ENCODE measurements at places on chromosomes 2 and 18.

- no peak for DNase-seq
Observed at GRCh38 chr2:156490466-156490840, 54.3 kb downstream of the GPD2 start.

GRCh38 chr2:203328760-203329540 lies 756 bp downstream of the ABI2 start:
- peak; percentile 76 for DNase-seq

DNA sequence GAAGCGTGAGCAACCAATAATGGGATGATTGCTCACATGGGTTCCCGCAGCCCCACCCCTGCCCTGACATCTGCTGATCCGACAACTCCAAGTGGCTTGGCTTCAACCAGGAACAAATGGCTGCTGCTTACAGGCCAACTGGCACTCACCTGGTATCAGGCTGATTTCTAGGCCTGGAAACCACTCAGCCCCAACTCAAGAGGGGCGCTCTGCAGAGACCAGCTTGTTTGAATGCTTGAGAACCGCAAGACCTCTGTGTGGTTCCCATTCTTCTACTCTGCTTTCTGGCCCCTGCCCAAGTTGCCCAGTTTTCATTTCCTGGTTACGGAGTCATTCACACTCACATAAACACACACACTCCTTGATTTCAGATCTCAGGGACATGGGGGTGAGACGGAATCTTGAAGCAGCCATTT lies 52.0 kb downstream of the TNP1 start:
- DNase-seq, result no peak

DNA sequence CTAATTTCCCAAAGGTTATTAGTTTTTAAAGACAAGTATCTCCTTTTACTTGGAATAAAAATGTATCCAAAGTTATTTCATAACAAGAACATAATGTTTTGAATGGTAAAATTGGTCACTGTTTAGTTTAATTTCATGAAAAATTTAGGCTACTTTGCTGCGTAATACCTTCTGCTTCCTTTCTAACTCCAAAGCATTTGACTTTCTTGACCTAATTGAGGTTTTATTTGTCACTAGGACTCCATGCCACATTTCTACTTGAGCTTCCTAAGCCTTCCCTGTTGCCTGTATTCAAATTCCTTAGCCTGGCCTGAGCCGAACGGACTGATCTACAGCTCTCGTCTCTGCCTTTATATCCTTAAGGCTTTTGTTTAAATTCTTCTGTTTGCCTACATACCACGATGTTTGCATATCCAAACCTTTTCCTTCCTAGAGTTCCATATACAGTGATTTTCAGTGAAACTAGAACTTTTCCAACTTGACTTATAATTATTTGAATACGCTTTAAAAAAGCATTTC lies 25.1 kb downstream of the ARMC9 start:
- DNase-seq, result no peak

- no peak for DNase-seq
Observed at GRCh38 chr2:185466915-185467314, 271.7 kb upstream of the FSIP2 start.

DNA sequence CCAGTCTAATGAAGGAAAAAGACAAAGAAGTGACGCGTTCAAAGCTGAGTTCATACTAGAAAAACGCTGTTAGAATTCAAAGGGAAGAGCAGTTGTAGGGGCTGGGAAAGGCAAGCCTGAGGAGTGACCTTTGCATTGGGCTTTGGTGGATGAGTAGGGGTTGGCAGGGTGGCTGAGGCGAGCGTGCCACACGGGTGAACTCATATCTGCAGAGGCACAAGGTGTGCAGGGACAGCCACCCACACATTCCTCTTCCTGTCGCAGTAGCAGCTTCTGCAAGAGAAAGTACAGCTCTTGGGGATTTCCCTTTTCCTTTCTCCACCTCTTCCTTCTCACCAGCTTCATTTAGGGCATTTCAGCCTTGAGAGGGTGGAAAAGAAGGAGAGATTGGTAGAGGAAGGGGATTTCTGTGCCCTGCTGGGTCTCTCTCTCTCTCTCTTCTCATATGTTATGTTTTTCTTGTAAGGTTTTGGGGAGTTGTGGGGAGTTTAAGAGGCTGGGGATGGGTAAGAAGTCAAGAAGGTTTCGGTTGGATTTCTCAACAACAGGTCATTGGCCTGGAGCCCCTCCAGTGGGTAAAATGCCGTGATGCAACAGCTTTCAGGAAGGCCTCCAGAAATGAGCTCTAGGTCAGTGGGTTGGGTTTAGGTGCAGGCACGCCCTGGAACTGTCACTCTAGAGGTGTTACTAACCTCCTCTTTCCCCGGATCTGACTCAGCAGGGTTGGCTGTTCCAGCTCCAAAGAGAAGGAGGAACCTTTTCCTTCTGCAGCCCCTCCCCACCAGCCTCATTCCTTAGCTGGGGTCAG lies 40.1 kb downstream of the ODC1 start:
- DNase-seq, result peak; percentile 74

DNA sequence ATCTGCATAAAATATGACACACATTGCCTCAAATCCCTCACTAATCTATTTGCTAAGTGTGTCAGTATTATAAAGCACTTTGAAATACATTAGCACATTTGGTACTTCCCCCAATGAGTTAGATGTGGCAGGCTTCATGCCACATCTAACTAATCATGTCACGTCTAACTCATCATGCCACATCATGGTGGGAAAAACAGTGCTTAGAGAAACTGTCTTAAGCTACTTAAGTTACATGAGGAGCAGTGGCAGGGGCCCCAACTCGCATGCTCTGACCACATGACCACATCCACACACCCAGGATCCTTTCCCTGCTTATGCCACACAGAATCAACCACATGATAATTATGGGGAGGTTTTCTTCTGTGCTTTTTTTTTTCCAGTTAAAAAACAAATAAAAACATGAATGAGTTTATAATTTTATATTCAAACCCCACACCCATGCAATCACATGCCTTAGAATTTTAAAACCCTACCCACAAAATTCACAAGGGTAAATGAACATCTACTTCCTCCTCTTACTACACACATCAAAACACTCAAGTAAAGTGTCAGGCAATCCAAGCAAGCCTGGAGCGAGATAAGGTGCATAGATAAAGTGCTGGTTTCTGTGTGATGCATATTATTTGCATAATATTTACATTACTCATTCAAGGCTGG lies 1.6 kb downstream of the ABCA12 start:
- DNase-seq, result no peak

- DNase-seq, result no peak
Observed at GRCh38 chr18:55375930-55376329, 212.1 kb downstream of the TCF4 start.

DNA sequence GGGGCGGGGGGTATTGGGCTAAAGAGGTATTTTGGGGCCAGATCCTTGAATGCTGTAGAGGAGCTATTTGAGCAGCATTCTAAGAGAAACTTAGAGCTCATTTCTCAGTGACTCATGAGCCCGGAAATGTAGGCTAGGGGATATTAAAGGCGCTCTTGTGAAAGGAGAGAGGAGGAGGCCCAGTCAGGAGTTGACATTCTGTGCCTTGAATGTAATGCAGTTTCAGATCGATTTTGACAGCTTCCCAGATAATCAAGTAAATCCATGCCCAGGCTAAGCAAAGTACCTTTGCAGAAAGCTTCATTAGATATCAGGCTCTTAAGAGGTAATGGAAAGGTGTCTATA lies 1.5 kb downstream of the CAB39 start:
- peak; percentile 60 for DNase-seq

DNA sequence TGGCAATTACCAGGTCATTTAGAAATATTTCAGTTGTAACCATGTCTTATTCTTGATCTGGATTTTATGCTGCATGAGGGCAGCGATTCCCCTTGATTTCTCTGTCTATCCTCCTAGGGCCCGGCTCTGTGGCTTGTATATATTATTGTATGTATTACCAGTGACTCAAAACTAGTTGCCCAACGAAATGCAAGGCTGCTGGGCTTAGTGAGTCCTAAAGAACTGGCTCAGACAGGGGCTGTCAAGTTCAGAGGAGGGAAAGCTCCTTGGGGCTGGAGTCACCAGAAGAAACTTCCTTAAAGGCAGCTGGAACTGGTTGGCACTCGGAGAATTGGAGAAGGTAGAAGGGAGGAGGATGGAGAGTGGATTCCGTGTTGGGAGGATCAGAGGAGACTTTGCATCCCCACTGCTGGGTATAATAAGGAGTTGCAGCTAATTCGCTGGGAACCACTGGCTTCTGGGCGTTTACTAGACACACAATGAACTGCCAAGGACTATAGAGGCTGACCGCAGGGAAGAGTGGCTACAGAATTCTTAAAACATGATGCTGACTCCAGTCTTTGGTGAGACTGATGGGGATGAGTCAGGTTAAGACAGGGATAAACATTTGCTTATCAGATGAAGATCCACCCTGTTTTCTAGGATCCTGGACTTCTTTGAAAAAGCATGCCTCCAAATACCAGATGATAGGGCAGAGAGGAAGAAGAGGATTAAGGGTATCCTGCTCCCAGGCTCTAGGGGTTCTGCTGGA lies 104.3 kb downstream of the PRKCE start:
- no peak for DNase-seq

GRCh38 chr2:223197046-223197445 lies 145.1 kb downstream of the KCNE4 start:
- DNase-seq, result no peak

GRCh38 chr2:133508546-133509165 lies 59.6 kb downstream of the NCKAP5 start:
- DNase-seq, result no peak

- DNase-seq, result no peak
Observed at GRCh38 chr2:158969162-158969714, 798 bp downstream of the TANC1 start.

- no peak for DNase-seq
Observed at GRCh38 chr2:58289029-58289428, 47.9 kb upstream of the FANCL start.

- no peak for DNase-seq
Observed at GRCh38 chr2:159148901-159149300, 137.6 kb downstream of the WDSUB1 start.

GRCh38 chr2:196959281-196959680 lies 32.8 kb upstream of the PGAP1 start:
- no peak for DNase-seq

GRCh38 chr2:5453220-5454050 lies 238.7 kb upstream of the SOX11 start:
- no peak for DNase-seq

DNA sequence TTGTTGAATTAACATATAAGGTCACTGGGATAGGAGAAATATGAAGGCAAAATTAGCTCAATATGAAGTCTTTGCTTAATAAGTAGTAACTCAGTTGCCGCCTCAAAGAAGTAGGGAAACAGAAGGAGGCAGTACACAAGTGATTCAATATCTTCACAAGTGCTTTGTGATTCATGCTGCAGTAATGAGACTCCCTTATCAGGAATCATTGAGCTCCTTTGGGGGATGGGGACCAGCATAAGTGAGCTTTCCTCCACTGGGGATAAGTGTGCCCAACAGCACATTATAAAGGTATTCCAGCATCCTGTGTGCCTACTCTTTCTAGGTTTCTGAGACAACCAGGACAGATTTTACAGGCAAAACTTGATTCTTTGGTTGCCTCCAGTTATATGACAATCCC lies 323.4 kb upstream of the UBE2E3 start:
- no peak for DNase-seq

- DNase-seq, result peak; percentile 74
Observed at GRCh38 chr18:48931680-48932461, 18.9 kb downstream of the SMAD7 start.

GRCh38 chr2:240156435-240157146 lies 16.1 kb upstream of the OTOS start:
- DNase-seq, result no peak

DNA sequence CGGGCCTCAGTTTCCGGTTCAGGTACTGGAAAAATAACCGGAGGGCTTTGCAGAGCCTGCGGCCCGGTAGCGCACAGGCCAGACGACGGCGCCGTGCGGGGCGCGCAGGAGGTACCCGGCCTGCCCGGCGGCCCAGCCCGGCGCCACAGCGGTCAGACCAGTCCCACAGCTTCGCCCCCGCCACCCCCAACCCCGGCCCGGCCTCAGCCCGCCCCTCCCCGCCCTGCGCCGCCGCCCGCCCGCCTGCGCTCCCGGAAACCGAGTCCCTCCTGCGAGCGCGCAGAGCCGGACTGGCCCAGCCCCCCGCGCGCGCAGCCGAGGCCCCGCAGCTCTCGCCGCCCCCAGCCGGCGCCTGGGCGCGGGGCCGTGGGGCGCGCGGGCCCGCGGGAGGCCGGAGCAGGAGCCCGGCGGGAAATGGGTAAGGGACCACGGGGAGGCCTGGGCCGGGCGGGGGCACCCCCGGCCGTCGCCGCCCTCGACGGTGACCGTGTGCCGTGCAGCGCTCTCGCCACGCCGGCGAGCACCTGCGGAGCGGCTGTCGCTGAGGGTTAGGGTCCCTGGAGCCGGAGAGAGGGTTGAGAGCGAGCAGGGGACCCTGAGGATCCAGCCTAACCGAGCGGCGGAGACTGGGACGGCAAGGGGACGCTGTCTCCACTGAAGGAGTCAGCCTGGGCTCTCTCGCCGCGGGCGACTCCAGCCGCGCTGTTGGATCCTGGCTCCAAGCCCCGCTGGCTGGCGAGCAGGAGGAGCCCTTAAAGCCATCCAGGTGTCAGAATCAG lies 16.5 kb upstream of the PSD4 start:
- DNase-seq, result peak; percentile 67

GRCh38 chr2:73963385-73964120 lies 21.2 kb upstream of the TET3 start:
- DNase-seq, result peak; percentile 55

DNA sequence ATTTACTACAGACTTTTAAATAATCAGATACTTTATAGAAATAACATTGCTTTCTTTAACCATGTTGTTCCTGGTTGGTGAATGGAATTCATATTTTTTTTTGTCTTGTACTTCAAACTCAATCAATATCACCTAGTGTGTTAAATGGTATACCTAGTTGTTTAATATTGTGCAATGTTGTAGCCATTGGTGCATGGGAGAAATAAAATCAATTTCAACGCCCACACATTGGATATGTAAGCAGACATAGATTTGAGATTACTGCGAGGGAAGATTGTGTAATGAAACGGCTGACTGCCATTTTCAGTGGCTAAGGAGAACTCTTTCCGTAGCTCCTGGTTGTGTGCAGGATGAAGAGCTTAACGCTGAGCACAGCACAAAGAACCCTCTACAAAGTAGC lies 626.1 kb downstream of the TMEM182 start:
- no peak for DNase-seq

- DNase-seq, result no peak
Observed at GRCh38 chr2:148922062-148922461, 47.0 kb downstream of the KIF5C start.

Data from GM10248 (cell line).